NCI-H460 (cell line): ENCODE measurements at places on chromosomes 1 and 21. TPM values are rescaled to one million over a fixed set of nuclear protein-coding genes. Genes with fewer than 3 reads are reported as not detected.

- no peak for DNase-seq
Measured at GRCh38 chr1:7845761-7846160, 7.1 kb downstream of the UTS2 start.

GRCh38 chr1:18505666-18506065 lies 24.9 kb downstream of the KLHDC7A start:
- DNase-seq = no peak

DNA sequence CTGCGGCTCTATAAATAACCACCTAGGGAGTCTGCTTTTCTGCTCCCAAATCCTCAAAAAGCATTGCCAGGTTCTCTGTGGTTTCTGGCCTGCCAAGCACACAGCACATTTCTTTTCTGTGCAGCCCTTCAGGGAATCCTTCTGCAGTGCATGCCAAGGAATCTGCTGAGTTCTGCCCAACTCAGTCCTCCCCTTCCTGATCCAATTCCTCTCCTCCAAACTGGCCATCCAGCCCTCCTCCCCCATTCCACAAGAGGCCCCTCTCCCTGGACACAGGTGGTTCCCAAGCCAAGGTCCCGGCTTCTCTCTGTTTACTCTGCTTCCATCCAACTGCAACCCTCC lies 61.8 kb downstream of the HIVEP3 start:
- DNase-seq = no peak

- DNase-seq = peak; percentile 52
Measured at GRCh38 chr21:19198801-19199200, 795.2 kb upstream of the TMPRSS15 start.

- DNase-seq = no peak
Measured at GRCh38 chr1:29798699-29799566, 562.6 kb downstream of the PTPRU start.

The KRTAP13-1 gene
- not detected in 2 replicates for total RNA-seq
